ENCODE measurements at places on chromosomes 7 and 10. TPM values are rescaled to one million over a fixed set of nuclear protein-coding genes. Genes with fewer than 3 reads are reported as not detected.

- no peak for DNase-seq
These were observed 593 bp upstream of the CUX1 start for GRCh38 chr7:101816595-101817470.

VSTM4 gene
- 2.6 TPM for total RNA-seq

DNA sequence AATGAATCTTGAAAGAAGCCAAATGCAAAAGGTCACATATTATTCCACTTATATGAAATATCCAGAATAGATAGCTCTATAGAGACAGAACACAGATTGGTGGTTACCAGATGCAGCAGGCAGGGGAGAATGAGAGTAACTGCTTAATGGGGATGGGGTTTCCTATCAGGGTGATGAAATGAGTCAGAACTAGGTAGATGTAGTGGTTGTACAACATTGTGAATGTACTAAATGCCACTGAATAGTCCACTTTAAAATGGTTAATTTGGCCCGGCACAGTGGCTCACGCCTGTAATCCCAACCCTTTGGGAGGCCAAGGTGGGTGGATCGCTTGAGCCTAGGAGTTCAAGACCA is 9.4 kb upstream of the SLC25A28 start:
- no peak for DNase-seq

DNA sequence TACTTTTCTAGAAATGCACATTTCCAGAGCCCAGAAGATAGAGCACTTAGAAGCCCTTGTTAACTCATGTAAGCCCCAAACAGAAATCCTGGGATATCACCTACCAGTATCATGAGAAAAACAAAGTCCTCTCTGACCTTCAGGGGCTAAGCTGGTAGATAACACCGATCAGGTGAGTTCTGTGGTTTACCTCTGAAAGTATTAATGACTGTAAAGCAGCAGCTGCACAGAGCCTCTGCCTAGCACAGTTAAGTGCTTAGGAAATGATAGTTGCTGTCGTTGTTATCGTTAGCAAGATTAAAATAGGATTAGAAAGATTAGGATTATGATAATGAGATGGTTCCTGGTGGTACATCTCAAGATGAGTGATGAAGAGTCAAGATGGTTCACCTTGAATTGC is 64.9 kb downstream of the PLXNA4 start:
- DNase-seq, result no peak

AKR1D1 gene
- total RNA-seq, result not detected
